ENCODE measurements at places on chromosomes 11 and 22.

DNA sequence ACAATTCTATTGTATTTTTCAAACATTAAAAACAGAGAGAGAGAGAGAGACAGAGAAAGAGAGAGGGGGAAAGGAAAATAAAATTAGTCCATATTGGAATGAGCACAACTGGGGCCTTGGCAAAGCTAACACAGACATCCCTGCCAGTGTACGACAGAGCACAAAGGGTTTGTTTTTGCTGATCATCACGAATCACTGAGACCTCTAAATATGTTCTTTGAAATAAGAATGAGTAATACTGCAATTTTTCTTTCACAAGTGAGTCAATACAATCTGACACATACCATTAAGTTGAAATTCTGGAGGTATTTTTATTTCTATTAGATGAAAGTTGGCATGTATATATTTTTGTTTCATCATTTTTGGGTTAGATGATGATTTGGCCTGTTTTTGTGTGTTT is 27.0 kb upstream of the LRRC4C start:
- DNase-seq: peak; percentile 69

DNA sequence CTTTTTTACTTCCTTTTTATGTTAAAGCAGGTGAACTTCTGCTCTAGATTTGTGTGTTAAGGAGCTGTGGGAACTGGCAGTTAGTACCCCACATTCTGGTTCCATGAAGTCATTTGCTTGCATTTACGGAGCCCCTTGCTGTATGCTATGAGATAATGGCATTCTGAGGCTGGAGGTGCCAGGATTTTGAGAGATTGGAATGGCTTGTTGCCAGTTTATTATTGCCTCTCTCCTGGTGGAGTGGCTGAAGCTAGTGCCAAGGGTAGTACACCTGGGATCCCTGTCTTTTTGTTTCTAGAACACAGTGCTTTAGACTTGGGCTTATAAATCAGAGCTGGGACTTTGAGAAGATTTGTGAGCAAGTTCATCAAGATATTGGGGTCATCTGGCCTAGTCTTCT is 73.8 kb downstream of the STIM1 start:
- no peak for DNase-seq

DNA sequence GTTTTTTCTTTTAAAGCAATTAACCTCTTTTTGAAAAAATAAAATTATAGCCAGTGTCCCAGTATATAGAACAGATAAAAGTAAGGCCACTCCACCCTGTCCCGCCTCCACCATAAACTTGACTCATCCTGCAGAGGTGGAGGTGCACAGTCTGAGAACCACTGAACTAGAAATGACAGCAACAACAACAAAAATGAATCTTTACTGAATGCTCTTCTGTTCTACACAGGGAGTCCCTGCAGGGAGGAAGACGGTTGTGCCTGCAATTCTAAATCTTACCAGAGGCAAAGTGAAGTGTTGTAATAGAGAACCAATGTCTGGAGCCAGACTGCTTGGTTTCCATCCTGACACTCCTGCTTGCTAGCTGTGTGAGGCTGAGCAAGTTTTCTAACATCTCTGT is 162.3 kb downstream of the FBXO7 start:
- no peak for DNase-seq

DNA sequence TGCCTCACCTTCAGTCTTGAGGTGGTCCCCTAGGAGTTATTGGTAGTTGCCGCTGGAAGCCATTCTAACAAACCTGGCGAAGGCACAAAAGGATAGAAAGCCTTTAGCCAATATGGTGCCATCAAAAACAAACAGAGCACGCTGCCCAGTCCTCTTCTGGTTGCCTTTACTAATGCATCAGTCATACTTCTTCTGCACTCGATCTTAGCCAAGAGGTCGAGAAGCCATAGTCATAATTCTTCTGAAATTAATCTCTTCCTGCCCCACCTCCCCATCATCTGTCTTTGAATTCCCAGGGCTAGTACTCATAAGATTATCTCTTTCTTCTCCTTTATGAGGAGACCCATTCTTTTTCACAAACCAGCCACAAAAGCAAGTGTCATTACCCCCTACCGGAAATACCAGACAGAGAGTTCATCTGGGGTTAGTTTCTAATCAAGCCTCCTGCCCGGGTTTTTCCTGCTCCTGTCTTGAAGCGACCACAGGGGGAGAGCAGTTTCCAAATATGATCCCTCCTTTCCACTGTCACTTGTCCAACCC is 21.4 kb upstream of the EHF start:
- DNase-seq: peak; percentile 93

DNA sequence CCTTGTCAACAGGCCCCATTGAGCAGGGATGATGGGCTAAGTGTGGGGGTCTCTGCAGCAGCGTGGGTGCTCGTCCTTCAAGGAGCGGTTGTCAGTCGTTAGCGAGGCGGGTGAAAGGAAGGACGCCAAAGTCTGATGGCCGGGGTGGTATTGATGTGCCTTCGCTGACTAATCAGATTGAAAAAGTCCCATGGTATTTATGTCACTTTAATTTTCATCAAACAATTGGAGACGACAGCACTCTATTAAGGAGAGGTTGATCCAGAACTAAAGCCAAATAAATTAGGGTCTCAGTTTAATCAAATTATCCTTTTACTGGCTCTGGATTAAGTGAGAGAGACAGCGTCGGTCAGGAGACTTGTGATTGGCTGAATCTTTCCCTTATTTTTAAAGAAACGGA is 9.6 kb downstream of the HTATIP2 start:
- DNase-seq: no peak

DNA sequence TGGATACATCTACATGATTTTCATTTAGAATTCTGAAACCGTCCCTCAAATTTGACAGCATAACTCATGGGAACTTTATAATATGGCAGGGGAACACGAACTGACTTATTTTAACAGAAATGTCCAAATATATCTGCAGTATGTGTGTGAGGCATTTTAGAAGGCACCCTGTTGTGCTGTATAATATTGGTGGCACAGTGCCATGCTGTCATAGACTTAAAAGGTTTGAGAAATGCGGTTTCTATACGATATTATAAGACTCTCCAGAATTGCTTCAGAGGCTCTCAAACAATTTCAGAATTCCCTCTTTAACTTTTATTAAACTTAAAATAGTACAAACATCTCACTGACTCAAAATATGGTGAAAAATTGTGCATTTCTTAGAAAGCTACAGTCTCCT is 181.6 kb downstream of the MSANTD4 start:
- DNase-seq: no peak
